ENCODE measurements at places on chromosomes 3 and 15.
A peak's percentile ranks its signal among the peaks of the same experiment; 100 is the strongest.

GRCh38 chr3:77799278-77799677, 759.4 kb downstream of the ROBO2 start:
- no peak for DNase-seq

- DNase-seq = no peak
Observed at GRCh38 chr3:38019658-38020341, 9.6 kb downstream of the PLCD1 start.

DNA sequence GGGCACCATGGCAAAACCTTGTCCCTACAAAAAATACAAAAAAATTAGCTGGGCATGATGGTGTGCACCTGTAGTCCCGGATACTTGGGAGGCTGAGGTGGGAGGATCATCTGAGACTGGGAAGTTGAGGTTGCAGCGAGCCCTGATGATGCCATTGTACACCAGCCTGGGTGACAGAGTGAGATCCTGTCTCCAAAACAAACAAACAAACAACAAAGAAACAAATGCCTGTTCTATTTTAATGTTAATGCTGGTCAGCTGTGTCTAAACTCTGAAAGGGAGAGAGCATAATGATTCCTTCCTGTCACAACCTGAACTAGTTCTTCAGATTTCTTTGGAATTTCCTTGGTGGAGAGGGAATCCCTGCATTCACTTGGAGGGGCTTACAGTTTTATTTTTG, 413.0 kb upstream of the TBL1XR1 start:
- no peak for DNase-seq

DNA sequence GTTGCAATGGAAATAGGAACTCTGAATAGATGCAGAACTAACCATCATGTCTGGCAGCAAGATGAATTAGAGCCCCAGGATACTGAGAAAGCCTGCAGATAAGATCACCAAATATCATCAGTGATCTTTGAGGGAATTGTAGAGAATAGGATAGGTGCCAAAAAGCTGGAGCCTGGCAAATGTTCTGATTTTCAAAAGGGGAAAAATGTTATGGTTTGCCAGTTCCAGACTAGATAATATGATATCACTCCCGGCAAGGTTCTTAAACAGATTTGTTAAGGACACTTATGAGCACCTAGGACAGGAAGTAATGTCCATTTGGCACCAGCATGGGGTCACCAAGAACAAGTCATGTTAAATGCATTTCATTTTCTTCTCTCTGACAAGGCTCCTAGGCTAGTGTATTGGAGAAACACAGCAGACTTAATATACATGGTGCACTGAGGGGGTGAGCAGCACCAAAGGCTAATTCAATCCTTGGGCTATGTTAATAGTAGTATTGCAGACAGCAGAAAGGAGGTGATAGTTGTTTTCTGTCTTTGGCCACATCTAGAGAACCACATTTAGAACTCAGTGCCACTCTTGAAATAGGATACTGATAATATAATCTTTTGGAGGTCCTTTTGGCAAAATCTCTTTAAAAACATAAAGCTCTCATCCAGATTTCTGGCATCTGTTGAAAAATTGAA, 4.8 kb downstream of the SRGAP3 start:
- DNase-seq = no peak

- no peak for DNase-seq
Observed at GRCh38 chr3:187017511-187018230, 87.3 kb downstream of the ST6GAL1 start.

- DNase-seq = no peak
Observed at GRCh38 chr3:147652651-147653366, 243.6 kb downstream of the ZIC1 start.

- no peak for DNase-seq
Observed at GRCh38 chr3:72657666-72658065, 190.6 kb downstream of the SHQ1 start.

- DNase-seq = no peak
Observed at GRCh38 chr15:60000113-60000823, 3.8 kb upstream of the FOXB1 start.

GRCh38 chr3:87333393-87333892, 57.1 kb upstream of the POU1F1 start:
- DNase-seq = no peak

DNA sequence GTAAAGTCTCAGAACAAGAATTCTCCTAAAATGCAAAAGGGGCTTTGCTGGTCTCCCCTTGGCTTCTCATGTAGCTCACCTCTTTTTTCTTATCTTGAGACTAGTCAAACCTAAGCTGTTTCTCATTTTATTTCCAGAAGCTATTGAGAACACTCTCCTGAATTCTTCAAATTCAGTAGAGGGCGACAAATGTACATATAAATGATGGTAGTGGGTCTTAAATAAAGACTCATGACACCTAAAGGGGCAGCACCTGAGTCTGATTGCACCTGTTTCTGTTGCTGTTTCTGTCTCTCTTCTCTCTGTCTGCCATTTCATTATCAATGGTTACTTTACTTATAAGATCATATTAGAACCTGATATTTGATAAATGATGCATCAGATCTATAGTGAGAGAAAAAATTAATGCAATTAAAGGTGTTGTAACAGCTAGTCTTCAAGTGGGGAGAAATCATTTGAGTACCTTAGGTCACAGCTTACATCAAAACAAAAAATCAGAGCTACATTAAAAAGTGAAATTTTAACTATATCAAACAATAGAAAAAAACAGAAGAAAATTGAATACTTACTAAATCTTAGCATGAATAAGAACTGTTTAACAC, 7.0 kb downstream of the ADIPOQ start:
- DNase-seq = no peak

DNA sequence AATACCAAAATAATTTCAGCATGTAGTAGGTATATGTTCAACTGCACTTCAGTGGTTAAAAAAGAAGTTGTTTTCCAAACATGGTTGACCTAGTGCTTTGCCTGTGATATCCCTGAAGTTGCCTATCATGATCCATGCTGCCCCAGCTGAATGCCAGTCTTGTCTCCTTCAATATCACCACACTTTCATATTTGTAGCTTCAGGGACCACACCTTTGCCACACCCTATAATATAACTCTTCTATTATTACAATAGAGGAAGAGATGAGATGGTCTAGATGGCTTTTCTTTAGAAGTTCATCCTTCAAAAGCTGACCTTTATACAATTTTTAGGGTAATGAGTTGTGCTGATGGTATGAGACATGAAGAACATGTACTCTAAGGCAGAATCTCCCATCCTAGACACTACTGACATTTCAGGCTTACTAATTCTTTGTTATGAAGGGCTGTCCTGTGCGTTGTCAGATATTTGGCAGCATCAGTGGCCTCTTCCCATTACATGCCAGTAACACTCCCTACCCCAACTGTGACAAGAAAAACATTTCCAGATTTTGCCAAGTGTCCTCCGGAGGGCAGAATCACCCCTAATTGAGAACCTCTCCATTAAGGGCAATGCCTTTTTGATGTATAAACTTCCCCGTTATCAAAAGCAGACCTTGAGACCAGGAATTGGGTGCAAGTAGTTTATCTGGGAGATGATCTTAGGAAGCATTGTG, 76.2 kb upstream of the PLCL2 start:
- no peak for DNase-seq

DNA sequence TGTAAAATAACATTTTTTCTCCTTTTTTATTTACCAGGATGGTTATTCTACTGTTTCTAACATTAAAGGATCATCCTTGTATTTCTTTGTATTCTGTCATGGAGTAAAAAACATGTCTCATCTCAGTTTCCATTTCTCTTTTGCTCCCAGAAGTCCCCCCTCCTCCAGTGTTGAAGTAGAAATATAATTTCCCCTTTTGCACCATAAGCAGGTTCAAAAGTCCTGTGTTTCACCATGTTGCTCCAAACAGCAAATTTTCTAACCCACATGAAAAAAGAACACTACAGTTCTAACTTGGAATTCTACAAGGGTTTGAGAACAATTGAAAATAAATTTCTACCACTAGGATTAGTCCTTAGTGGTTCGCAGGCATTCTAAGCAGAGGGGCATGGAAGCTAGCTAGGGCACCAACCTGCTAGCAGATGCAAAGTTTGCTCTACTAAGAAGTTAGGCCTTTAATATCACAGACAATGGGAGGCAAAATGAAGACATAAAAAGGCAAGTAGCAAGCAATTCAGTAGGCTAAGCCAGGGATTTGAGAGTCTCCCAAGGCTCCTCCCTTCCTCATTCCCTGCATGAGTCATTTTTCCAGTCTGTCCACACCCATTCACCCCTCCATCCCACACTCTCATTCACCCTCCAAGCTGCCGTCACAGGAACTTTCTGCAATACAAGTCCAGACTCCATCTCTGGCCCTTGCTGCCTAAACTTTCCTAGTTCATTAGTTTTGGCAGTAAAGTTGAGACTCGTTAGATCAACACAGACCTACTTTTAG, 2.3 kb upstream of the MBNL1 start:
- DNase-seq = no peak

- no peak for DNase-seq
Observed at GRCh38 chr3:44865272-44866035, 3.7 kb downstream of the TMEM42 start.

DNA sequence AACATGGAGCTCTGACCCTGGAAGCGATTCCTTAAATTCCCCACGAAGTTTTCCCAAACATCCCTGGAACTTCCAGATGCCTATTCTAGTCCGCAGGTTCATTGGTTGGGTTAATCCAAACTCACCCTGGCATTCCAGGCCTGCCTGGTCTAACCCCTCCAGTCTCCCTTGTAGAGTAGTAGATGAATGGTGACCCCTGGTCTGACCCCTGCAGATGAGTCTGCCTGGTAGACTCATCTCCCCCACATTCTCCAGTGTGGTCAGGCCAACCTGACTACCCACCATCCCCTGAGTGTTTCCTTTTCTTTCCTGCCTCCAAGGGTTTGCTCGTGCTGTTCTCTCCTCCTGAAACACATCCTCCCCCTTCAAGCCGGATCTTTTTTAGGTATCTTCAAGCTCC, 10.8 kb upstream of the HRH1 start:
- DNase-seq = no peak

- DNase-seq = no peak
Observed at GRCh38 chr3:151093905-151094304, 8.4 kb downstream of the MED12L start.

DNA sequence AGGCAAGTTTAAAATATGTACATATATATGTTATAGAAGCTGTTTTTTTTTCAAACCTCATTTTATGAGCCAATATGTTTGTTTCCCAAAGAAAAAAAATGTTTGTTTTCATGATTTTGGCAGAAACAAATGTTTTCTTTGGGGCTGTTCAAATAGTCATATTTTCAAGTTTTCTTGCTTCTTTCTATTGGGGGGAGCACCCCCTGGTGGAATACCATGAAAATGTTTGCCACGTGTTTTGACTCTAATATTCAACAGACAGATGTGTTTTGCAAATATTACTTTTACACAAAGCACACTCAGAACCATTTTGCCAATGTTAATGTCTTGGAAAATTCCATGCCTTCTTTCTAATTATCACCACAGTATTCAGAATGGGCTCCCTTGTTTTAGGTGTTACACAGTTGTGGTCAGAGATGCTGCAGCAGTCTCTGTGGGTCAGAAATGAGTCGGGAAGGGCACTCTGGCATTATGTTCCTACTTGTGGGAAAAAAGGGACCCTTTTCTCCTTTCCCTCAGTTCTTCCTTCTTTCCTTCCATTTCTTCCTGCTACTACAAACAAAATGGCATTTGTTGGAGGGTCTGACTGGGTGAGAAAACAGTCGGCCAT, 817.0 kb downstream of the TUSC7 start:
- DNase-seq = peak; percentile 45

- DNase-seq = no peak
Observed at GRCh38 chr3:51703068-51703760, 3.7 kb upstream of the GRM2 start.

DNA sequence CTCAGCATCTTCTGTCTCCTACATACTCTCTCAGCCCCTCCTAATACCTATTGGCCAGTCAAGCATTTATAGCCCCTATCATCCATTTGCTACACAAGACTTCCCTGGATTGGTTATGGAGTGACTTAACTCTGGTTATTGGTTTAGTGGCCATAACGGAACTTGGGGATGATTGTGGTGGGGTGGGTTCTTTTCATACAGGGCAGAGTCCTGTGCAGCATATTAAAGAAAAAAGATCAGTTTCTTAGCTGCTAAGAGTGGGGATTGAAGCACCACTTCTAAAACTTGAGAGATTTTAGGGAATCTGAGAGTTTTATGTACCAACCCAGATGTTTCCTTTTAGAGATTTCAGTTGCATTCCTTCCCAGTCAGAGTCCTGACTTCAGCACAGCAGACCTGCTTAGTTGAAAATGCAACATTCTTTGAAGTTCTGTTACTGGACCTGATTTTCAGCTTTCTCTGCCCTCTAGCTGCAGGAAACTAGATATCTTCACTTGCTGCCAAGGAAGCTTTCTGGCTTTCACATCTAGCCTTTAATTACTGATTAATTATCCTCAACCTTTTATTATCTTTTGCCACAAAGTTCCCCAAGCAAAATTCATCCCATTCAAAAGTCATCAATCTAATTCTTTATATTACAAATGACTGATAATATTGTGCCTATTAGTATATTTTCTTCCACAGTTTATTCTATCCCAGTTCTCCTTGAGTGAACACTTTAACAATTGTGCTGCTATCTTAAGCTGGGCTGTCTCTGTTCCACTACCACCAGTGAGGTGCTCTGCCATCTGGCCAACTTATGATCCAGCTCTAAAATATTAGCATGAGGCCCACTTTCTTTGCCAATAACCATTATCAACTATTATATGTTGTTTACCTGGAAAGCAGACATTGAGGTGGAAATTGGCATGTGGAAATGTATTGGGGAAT, 906.0 kb upstream of the ALCAM start:
- DNase-seq = no peak

- no peak for DNase-seq
Observed at GRCh38 chr15:99248000-99248715, 1.2 kb downstream of the TTC23 start.

GRCh38 chr3:128491941-128492670, 895 bp downstream of the GATA2 start:
- no peak for DNase-seq
